ENCODE measurements at places on chromosomes 11 and 22.

DNA sequence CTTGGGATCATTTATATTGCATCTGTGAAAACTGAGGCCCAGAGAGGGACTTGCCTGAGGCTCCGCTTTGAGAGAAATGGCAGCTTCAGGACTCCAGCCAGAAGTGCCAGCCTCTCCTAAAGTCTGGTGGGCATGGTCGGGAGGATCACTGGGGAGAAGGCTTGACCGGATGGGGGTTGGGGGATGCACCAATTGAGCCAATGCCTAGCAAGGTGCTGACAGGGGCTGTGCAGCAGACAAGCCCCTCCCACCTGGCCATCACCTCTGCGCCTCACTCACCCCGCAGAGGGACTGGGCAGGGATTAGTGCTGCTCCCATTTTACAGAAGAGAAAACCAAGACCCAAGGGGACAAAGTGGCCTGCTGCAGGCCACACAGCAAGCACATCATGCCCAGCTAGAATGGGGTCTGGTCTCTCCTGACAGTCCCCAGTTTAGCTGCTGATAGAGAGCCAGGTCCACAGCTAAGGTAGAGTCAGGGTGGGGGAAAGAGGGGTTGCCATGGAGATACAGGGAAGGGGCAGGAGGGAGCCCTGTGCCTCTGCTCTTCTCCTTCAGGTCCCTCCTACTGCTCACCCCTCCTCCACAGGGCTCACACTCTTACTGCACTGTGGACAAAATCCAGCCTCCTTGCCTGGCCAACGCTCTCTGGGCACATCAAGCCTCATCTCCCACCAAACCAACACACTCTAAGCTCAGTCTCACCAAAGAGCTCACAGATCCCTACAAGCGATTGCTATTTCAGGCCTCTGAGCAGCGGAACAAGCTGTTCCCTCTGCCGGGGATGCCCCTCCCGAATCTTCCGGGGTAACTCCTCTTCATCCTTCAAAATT, 29.5 kb downstream of the TEF start:
- no peak for DNase-seq

GRCh38 chr11:16783321-16783801, 44.9 kb downstream of the C11orf58 start:
- DNase-seq, result no peak

DNA sequence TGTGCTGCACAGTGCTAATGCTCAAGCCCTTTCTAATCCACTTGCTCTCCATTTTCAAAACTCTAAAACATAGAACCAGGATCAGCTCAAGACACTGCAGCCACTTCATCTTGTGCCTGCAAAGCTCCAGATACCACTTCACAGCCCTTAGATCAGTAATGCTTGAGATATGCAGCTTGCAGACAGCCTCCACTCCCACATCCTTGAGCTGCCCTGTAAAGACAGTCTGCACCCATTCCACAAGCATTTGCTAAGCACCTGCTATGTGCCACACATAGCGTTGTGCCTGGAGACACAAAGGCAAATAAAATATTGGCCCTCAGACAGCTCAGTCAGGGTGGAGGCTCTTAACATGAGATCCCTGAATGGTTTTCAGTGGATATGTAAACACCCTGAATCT, 192.5 kb upstream of the SNX19 start:
- DNase-seq, result no peak

- DNase-seq, result no peak
Measured at GRCh38 chr11:104541701-104542100, 356.6 kb downstream of the CASP12 start.

DNA sequence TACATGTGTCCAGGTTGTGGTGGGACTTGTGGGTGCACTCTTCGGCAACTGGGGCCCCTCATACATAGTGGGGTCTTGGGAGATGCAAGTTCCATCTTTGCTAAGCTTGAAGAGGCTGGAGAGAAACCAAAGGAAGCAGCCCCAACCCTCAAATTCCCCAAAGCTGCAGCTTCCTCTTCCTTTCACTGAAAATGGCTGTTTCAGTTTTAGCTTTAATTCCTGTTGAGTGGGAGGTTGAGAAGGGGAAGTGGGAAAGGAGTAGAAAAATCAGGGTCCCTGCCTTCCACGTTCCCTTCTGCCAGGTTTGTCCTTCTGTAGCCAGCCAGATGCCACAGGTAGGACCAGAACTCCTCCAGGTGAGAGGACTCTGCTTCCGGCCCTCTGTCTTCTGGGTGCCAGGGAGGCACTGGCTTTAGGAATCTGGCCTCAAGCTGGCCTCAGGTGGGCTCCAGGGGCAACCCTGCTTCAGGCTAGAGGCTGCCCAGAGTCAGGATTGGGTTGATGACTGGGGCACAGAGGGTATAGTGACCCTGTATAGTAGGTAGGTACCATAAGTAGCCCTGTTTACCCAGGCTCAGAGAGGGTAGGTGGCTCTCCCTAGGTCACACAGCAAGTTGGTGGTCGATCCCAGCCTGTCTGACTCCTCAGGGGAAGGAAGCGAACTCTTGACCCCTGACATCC, 16.2 kb downstream of the P2RY6 start:
- DNase-seq, result no peak

- no peak for DNase-seq
Measured at GRCh38 chr11:70067036-70067435, 11.1 kb upstream of the ANO1 start.

DNA sequence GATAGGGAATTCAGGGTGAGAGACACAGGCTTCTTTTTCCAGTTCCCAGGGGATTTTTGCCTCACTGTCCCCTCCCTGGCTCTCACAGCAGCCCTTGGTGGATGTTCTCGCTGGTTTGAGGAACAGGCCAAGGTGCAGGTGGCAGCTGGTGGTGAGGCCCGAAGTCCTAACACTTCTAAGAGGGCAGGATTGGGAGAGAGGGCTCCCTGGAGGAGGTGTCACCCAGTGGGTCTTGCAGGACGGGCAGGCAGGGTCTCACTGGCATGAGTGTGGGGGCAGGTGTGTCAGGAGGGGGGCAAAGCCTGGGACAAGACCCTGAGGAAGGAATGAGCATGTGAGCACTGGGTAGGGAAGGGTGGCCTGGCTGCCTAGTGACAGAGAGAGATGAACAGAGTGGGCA, 9.2 kb downstream of the ADORA2A start:
- no peak for DNase-seq

DNA sequence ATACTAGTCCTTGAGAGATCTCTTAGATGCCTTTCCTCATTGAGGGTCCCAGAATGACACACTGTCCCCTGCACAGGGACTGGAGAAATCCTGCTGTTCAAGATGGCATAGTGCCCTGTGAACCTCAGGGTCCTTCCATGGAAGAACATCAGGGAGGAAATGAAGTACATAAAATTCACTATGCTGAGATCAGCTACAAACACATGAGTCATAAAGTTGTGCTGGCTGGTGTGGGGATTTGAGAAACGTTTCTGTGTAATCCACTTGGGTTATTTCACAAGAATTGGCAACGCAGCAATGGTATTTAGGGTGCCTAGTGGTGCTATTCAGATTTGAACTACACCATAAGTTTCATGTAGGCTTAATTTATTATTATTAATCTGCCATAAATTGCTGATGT, 174.4 kb downstream of the MAML2 start:
- no peak for DNase-seq

DNA sequence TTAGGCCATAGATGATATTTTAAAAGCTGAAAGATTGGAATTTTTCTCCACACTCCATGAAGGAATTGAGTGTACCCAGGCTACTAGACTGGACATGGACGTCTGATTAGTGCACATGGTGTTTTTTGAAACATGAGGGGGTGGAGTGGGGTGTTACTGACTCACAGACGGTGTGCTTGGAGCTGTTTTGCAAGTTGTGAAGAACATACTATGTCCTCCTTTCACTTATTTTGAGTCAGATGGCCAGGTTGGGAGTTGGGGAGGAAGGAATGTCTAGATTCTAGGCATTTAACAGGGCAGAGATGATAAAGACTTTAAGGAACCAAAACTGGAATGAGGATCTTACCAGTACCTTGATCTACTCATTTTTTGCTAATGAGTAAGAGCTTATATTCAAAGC, 158.1 kb upstream of the MTNR1B start:
- DNase-seq, result no peak

DNA sequence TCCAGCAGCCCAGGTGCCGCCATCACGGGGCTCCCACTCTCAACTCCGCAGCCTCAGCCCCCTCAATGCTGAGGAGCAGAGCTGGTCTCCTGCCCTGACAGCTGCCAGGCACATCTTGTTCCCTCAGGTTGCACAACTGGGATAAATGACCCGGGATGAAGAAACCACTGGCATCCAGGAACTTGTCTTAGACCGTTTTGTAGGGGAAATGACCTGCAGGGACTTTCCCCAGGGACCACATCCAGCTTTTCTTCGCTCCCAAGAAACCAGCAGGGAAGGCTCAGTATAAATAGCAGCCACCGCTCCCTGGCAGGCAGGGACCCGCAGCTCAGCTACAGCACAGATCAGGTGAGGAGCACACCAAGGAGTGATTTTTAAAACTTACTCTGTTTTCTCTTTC, at the start of gene SAA1:
Gene SAA1 (plus strand): TSS at position 316 of the 400 bp plus-strand sequence. CDS start 624 bp downstream, outside the sequence.
- no peak for DNase-seq

- DNase-seq, result no peak
Measured at GRCh38 chr11:35016916-35017315, 100.5 kb downstream of the PDHX start.

DNA sequence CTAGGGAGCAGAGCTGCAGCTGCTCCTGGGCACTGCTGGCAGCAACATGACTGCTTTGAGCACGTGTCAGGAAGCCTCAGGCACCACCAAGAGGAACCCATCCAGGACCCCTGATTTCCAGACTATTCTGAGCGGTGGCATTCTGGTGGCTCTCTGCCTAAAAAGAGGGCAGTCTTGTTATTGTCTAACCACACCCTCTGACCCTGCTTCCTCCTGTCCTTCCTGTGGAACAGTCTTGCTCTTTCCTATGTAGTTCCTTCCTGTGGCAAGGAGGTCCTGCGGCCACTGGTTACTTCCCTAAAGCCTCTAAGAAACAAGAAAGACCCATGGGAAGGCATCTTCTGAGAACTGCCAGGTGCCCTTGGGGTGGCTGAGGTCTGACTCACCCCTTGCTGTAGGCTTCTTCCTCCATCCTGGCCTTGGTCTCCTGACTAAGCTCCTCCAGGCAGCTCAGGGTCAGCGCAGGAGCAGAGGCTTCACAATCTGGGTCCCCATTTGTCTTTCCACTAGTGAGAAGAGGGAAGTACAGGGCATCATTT, 13.1 kb upstream of the LYVE1 start:
- no peak for DNase-seq

GRCh38 chr11:47394050-47394321, 14.4 kb upstream of the SLC39A13 start:
- no peak for DNase-seq

DNA sequence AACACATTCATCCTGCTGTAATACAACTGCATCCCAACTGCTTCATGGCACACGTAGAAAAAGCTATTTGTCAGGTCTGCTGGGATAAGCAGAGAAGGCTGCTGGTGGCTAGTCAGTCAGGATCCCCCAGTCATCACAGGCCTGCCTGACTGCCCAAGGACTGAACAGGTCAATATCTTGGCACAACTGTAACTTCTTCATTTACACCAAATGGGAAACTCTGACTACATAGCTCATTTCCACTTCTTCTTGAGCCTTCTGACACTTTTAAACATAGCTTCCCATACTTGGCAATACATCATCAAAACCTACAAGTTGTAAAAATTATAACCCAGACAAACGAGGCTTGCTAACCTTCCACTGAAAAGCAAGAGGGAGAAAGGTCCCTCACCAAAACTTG, 2.8 kb downstream of the TMEM9B start:
- no peak for DNase-seq

GRCh38 chr11:69696749-69697468, 6.9 kb downstream of the FGF19 start:
- DNase-seq, result no peak
